ENCODE measurements at places on chromosomes 1 and 21.

DNA sequence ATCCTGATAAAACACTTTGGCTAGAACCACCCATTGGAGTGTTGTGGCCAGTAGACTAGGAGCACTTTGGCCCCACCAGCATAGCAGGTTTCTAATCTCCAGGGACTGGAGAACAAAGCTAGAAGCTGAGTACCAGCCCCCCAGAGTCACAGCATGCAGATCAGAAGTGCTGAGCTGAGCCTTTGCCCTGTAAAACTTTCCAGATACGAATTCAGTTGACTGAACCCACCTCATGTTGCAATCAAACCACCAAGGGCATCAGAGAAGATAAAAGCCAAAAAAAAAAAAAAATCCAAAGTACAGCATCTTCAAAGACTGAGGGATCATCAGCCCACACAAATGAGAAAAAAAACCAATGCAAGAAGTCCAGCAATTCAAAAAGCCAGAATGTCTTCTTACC is 8.7 kb upstream of the CD53 start:
- no peak for DNase-seq

DNA sequence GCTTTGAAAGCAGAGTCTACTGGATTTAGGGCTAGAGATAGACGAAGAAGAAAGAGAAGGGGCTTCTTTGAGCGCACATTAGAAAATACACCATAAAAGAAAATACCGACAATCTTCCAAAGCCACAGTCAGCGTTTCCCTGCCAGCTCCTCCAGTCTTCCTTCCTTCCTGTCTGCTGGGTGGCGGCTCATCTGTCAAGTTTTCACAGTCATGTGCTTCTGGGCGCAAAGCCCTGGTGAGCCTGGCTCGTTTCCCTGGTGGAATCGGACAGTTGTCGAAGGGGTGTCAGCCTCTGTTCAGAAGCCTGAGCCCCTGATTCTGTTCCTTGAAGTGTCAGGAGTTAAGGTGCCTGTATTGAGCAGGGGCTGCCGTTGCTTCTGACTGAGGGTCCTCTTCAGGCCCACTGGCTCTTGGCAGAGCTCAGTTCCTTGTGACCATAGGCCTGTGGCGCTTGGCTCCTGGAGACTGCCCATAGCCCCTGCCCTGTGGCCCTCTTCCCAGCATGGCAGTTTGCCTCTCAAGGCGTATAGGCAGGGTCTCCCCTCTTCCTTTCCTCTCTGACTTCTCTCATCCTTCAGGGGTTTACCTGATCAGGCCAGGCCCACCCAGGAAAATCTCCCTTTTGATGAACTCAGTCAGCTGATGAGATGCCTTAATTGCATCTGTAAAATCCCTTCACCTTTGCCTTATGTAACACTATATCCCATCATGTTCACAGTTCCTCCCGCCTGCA is 58.6 kb downstream of the ADARB1 start:
- DNase-seq, result no peak

DNA sequence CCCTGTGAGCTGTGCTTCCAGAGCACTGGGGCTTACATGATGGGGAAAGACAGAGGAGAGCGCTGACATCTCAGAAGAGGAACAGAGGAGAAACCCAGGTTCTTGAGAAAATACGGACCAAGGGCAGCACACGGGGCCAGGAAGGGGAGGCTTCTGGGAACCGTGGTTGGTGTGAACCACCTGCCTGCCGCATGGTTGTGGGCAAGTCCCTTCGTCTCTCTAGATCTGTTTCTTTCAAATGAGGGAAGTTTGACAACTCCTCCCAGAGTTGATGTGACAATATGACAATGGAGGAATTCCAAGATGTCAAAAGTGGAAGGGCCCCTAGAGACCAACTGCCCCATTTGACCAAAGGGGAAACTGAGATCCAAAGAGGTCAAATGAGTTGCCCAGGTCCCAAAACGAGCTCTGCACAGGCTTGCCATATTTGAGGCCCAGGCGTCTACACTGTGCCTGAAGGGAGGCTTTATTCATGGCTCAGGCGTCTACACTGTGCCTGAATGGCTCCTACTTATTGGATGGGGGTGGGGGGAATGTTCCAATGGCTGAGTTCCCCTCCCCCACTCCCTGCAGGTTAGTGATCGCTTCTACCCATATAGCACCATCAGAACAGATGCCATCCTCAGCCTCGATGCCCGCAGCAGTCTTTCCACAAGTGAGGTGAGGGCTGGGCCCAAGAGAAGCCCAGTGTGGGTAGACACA is 11.2 kb downstream of the EXTL1 start:
- DNase-seq, result no peak

DNA sequence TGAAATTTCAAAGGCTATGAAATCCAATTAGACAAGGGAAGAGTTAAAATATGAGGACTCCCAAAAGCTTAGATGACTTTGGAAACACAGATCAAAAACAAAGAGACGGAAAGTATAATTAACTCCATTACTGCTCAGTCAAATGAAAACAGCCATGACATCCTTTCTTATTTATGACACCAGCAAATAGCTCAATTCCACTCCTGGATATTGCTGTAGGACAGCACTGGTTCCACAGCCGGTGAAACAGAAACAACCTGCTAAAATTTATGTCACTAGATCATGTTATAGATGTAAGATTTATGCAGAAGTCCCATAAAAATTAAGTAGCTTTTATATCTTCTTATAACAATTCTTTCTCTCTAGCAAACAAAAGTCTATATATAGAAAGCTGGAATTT is 65.6 kb upstream of the RRP15 start:
- DNase-seq, result no peak

DNA sequence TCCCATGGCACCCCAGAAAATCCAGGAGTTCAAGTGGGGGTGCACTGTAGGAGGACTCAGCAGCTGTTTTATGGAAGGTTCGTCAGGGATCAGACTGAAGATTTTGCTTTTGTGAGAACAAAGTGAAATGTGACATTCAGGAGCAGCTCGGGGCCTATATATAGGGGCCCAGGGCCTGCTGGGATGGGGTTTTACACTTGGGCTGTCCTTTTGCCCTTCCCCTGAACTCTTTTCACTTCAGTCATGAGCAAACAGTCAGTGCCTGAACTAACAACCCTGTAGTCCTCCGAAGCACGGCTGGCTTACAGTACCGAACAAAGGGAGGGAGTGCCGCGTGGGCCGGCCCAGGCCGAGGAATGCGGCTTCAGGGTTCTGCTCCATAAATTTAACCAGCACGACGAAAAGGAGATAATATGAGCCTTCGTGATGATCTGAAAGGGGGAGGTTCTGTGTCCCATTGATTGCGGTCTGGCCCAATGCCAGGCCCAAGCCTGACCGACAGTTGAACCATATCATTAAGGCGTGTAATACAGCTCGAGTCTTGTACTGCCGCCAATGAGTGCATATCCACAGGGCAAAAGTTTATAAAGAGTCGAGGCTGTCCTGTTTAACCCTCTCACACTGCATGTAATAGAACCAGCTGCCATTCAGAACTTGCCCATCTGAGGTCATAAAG is 139.9 kb downstream of the DHRS3 start:
- no peak for DNase-seq

- no peak for DNase-seq
These were observed 819.0 kb upstream of the ADGRL4 start for GRCh38 chr1:79825551-79825950.

DNA sequence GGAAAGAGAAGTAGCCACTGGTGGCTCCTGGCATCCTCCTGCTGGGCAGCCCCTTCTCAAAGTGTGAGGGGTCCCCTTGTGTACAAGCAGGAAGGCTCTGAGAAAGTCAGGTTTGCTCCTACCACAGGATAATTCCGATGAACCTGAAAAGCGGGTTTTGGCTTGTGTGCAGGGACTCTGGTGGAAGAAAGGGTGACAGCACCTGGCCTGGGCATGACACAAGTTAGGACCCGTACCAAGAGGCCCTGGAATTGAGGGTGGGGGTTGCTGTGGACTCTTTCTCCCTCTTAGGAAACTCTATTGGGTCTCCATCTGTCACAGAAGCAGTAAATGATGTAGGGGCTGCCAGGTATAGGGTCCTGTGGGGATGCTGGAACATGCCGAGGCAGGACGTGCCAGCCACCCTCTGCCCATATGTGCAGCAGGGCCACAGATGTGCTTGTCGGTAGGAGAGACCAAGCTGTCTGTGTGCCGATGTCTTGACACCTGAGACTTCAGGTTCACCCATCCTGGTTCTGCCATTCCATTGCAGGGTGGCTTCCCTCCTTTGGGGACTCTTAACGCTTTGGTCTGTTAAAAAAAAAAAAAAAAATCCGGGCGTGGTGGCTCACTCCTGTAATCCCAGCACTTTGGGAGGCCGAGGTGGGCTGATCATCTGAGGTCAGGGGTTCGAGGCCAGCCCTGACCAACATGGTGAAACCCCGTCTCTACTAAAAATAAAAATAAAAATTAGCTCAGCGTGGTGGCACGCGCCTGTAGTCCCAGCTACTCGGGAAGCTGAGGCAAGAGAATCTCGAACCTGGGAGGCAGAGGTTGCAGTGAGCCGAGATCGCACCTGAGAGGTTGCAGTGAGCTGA is 9.8 kb downstream of the C1orf35 start:
- DNase-seq, result no peak

- DNase-seq, result no peak
These were observed 534.4 kb upstream of the PKN2 start for GRCh38 chr1:88149686-88150085.

DNA sequence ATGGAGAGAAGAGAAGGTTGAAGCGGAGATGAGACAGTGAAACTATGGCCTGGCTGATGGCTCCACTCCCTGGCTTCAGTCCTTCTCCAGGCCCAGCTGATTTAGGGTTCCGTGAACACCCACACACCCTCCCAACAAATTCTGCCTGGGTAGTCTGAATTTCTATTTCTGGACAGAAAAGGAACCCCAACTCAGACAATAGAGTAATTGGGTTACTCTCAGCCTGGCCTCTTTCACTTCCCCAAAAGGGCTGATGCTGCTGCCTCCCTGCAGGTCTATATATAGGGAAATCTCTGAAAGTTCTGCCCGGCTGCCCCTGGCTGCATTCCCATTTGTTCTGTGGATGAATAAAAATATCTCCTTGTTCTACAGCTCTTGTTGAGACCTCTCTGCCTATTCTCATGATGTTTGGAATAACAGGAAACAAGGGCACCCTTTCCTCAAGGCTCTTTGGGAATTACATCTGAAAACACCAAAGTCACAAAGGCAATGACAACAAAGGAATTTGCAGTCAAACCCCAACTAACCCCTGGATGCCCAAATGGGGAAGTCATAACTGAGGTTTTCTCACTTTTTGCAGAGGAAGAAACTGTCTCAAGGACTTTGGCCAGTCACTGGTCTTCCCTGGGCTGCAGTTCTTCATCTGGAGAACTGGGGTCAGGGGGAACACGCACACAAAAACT is 11.4 kb upstream of the ZSCAN20 start:
- no peak for DNase-seq

GRCh38 chr21:35651196-35651595 is 409.1 kb downstream of the SETD4 start:
- no peak for DNase-seq

DNA sequence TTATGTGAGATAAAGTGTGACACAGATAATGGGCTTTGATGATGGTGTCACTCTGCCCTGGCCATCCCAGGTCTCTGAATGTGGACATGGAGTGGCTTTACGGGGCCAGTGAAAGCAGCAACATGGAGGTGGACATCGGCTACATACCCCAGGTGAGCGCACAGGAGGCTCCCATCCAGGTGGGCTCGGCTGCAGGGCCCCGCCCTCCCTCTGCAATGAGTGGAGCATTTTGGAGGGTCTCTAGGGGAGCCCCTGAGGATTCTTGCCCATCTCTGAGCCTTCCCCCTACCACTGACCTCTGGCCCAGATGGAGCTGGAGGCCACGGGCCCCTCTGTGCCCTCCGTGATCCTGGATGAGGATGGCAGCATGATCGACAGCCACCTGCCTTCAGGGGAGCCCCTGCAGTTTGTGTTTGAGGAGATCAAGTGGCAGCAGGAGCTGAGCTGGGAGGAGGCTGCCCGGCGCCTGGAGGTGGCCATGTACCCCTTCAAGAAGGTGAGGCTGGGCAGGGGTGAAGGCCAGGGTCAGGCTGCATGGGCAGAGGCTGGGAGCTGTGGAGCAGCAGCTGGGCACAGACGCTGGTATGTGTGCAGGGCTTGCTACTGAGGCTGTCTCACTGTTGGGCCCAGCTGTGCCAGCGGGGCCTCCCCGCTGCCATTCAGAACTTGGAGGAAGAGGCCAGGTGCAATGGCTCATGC is 8.2 kb upstream of the MTFR1L start:
- no peak for DNase-seq

DNA sequence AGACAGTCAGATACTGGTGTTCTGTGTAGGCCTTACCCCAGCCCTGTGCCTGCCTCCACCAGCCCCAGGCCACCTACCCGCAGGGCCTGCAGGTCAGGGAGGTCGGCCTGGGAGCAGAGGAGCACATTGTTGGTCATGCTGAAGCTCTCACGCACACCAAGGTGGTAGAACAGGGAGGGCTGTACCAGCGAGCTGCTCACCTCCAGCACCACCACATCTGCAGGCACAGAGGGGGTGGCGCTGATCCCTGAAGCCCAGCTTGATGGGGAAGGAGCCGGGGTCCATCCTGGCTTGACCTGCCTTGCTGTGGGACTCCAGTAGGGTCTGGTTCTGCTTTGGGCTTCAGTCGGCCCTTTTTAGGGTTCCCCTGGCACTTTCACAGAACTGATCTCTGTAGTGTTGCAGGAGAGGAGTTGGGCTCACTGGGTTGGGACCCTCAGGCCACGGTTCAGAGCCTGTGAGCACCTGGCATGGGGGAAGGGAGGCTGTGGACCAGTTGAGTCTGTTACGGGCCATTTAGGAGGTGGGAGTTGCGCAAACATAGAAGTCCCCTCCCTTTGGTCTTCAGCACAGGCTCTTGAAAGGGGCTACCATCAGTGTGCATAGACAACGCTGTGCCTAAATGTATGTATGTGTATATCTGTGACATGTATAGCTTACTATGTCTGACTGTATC is 1.9 kb downstream of the MAP3K6 start:
- DNase-seq, result no peak

- DNase-seq, result no peak
These were observed 27.1 kb downstream of the DHCR24 start for GRCh38 chr1:54859700-54860391.

- DNase-seq, result no peak
These were observed 36.1 kb upstream of the PLPPR4 start for GRCh38 chr1:99228153-99228552.

DNA sequence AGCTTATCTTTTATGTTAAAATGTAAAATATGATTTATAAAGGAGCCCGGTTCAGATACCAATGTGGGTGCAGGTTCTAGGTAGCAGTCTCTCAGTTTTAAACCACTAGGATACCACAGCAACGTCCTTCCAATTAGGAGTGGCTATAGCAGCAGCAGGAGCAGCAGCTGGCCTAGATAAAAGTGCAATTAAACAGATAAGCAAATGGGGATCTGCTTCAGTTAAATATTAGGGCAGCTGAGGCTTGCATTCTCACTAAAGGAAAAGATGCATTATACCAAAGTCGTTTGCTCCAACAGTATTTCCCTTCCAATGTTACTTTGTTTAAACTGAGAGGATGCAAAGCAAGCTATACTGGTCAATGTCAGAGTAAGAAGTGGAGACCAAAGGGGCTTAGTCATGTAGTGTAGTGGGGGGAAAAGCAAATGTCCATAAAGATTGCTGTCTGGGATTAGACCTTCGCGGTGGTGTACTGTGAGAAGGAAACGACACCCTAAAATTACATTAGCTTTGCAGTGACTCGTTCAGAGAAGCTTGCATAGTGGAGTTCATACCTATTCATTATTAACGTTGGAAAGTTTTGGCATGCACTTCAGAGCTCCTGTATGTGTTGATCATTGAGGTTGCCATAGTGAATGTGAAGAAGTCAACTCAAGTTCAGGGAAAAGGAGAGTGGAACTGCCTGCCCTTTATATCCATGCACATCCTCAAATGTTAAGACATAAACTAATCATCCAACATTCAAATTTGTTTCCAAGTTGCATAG is 272.2 kb downstream of the VAV3 start:
- DNase-seq, result no peak

All from activated naive CD4-positive, alpha-beta T cell (primary cell).